H4 (cell line): ENCODE measurements at places on chromosomes 1 and 21. TPM values are rescaled to one million over a fixed set of nuclear protein-coding genes. Genes with fewer than 3 reads are reported as not detected.

Gene CD1D
- 0.64 and 2.0 TPM in 2 replicates for total RNA-seq

Gene F3
- total RNA-seq = 42.6 and 43.3 TPM in 2 replicates

- DNase-seq = peak; percentile 86
Observed at GRCh38 chr1:63112155-63112900, 210.0 kb upstream of the FOXD3 start.

Gene CTSK
- total RNA-seq = 0.10 TPM in 1 of 2 replicates, not detected in the other

GRCh38 chr1:56188221-56188620 lies 391.1 kb downstream of the PLPP3 start:
- DNase-seq = no peak

Gene TAS1R3
- not detected in 2 replicates for total RNA-seq

DNA sequence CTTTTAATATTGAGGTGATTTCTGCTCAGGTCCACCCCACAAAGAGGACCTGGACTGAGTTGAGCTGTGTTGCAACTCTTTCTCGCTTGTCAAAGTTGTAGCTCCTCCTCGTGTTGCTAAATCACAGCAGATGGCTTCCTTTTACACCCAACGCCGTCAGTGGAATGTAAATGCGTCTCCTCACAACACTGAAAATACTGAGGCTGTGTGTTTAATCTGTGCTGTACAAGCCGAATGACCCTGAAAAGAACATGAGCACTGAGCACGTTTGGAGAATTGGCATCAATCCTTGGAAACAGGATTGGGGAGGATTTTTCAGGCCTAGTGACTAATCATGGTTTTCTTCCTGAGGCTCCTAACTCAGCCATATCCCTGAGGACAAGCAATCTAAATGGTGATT lies 196.0 kb downstream of the CRB1 start:
- no peak for DNase-seq

Gene ARPC5
- 118 and 158 TPM in 2 replicates for total RNA-seq

GRCh38 chr1:30292451-30292850 lies 430.9 kb downstream of the MATN1 start:
- no peak for DNase-seq

Gene UQCRHL
- total RNA-seq = 4.9 and 6.0 TPM in 2 replicates

Gene CNR2
- total RNA-seq = not detected in 2 replicates

- no peak for DNase-seq
Observed at GRCh38 chr1:52192024-52192423, 50.1 kb downstream of the ZFYVE9 start.

DNA sequence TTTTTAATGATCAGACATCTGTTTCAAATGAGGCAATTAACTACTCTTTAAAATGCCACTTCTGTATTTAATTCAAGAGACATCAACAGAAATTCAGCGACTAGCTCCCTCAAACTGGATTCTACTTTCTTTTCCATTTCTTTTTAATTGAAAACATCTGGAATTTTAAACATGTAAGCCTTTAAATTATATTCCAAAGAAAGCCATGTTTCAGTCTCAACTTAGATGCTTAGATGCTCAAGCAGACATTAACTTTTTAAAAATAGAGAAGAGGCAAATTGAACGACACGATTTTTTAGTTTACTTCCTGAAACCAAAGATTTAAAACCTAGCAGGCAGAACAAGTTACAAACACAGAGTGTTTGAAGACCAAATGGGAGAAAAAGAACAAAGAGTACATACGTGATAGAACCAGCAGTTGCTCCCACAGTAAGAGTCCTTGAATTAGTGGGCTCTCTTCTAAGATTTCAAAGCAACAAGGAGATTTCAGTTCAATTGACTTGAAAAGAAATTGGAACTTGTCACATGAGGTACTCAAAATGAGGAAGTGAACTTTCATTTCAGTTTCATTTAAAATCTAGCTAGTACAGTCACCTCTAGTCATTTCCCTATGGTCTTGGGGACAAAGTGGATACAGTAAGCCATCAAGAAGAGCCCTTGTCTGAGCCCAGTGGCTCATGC lies at the start of gene CTSS:
TSS of gene CTSS (minus strand) at position 483 of the 681 bp plus-strand sequence. CDS start 1,015 bp downstream, outside the sequence.
- no peak for DNase-seq

Gene SPATA17
- total RNA-seq = 0.27 and 0.39 TPM in 2 replicates

- DNase-seq = no peak
Observed at GRCh38 chr1:96329121-96329520, 392.5 kb upstream of the PTBP2 start.

DNA sequence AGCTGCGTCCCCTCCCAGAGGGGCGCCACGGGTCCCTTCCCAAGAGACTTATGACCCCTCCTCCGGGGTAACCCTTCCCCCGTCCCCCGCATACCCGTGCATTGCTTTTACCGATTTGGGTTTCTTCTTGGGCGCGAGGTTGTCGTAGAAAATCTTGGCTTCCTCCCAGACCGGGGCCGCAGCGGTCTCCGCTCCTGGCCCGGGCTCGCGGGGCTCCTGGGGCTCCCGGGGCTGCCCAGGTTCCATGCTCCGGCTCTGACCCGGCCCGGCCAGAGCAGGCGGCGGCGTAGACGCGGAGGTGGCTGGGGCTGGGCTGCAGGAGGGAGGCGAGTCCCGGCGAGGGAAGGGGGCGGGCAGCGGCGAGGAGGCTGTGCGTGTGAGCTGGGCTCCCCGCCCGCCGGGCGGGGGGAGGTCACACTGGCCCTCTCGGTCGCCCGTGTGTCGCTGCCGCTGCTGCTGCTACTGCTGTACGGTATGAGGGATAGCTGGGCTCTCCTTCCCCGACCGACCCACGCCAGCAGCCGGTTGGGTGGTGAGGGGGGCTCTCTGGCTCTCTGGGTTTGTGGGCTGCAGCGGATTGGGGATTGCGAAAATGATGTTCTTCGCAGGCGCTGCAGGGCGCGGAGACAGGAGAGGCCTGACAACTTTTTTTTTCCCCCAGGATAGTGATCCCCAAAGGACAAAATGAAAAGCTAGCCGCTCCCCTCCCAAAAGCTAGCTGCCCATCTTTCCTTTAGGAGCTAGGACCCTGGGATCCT lies at the start of gene NT5C1A:
TSS of gene NT5C1A (minus strand) at position 315 of the 758 bp plus-strand sequence. CDS start at position 246, 69 bp downstream.
- no peak for DNase-seq

DNA sequence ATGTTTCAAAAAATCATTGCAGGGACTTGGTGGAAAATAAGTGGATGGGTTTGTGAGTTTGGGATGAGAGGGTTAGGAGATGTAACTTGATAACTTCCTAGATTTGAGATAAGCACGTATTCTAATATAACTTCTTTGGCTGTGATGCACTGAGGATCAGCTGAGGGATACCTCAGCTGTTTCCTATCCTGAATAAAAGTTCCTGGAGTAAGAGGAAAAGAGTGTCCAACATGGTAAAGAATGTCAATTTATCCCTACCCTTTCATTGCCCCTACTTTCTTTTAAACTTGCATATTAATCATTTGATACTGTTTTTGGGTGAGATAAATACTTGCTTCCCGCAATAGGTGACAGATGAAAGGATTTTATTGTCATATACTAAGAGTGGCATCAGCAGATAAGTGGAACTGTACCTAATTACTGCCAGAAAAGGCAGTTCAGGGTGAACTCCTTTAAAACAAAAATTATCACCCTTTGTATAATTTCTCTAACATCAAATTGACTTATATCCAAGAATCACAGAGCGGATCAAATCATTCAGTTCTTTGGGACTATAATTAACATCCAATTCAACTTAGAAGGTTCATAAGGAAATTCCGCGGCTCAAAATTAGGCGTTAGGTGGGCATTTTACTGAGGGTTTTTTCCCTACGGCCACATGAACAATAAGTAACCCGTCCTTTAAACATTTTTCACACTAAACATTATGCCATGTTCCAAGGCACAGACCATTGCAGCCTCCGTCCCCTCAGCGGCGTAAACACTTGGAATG lies 1.4 kb upstream of the SUCO start:
- DNase-seq = no peak

Gene AXDND1
- 3.0 TPM in 1 of 2 replicates, not detected in the other for total RNA-seq

DNA sequence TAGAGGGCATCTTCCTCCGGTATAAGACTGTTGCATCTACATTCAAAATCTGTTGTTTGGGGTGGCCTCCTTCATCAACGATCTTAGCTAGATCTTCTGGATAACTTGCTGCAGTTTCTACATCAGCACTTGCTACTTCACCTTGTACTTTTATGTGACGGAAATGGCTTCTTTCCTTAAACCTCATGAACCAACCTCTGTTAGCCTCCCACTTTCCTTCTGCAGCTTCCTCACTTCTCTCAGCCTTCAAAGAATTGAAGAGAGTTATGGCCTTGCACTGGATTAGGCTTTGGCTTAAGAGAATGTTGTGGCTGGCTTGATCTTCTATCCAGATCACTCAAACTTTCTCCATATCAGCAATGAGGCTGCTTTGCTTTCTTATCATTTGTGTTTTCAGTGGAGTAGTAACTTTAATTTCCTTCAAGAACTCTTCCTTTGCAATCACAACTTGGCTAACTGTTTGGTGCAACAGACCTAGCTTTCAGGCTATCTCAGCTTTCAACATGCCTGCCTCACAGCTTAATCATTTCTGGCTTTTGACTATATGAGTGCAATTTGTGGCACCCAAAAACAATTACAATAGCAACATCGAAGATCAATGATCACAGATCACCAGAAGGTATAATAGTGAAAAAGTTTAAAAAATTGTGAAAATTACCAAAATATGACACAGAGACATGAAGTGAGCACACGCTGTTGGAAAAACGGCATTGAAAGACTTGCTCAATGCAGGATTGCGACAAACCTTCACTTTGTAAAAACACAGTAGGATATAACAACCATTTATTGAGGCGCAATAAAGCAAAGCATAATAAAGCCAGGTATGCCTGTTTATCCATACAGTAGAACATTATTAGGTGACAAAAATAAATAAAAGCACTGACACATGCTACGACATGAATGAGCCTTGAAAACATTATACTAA lies 56.7 kb upstream of the GFI1 start:
- no peak for DNase-seq

DNA sequence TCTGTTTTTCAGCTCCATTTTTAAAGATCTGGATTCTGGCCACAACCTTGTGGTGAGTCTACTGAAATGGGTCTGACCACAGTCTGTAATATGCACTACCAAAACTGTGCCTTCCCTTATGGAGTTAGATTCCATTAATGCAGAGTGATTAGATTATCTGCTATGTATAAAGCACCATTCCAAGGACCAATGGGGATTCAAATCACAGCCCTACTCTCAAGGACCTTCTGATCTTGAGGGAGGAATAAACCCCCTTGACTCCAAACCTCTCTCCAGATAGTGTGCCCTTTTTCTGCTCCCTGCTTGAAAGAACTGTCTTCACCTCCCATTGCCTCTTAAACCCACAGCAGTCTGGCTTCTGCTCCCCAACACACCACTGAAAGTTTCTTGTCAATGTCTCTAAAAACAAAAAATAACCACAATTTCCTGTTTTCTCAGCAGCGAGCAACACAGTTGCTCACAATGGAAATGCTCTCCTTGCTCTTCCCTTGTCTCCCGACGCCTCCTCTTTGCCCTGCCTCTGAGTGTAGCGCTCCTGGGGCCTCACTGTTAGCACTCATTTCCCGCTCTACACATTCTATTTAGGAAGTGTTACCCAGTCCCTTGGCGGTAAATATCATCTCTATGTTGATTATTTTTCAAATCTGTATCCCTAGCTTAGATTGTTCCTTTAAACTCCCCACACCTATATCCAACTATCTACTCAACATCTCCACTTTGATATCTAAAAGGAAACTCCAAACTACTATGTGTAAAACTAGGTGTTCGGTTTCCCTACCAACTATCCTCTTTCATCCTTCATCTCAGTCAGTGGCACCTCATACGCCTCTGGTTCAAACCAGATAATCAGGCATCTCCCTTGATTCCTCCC lies 13.6 kb downstream of the PCNX2 start:
- DNase-seq = peak; percentile 69

Gene S100A2
- 17.8 and 33.2 TPM in 2 replicates for total RNA-seq

Gene PTCH2
- total RNA-seq = 0.10 TPM in 1 of 2 replicates, not detected in the other

Gene PLA2G2D
- total RNA-seq = not detected in 2 replicates

DNA sequence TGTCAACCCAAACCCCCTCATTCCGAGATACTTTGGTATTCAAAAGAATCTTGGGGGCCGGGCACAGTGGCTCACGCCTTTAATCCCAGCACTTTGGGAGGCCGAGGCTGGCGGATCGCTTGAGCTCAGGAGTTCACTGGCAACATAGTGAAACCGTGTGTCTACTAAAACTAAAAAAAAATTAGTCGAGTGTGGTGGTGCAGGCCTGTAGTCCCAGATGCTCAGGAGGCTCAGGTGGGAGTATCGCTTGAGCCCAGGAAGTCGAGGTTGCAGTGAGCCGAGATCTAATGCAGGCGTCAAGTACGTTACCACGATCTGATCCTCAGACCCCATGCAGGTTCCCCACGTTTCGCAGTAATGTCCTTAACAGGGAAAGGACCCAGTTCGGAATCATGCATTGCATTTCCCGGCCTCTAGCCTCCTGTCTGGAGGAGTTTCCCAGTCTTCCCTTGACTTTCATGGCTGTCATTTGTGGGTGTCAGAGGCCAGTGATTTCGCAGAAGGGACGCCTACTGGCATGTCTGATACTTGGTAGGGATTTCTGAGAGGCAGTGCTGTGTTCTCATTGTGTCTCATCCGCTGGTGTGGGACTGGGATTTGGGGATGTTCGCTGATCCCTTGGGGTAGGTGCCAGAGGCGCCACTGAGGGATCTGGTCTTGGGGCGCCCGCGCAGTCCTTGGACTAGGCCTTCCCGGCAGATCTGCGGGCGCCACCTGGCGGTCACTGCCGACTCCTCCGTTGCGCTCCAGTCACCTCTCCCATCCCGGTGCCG lies 39.3 kb upstream of the HMGN1 start:
- DNase-seq = peak; percentile 74

Gene GBP7
- not detected in 2 replicates for total RNA-seq

Gene C1orf115
- total RNA-seq = not detected in 2 replicates

DNA sequence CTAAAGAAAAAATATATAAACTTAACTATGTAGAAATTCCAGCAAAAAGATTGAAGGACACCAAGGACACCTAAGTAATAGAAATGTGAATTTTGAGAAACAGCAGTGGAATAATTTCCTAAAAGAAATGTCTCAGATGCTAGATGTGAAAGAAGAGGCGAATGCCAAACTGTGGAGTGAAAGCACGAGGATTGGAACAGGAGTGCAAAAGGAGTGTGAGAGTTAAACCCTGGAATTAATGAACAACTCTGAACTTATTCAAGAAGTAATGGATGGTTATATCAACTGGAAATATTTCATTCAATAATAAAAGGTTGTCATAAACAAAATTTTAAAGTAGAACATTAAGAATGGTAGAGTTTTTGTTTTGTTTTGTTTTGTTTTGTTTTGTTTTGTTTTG lies 78.5 kb upstream of the SGIP1 start:
- no peak for DNase-seq

Gene TMEM52
- total RNA-seq = 0.29 and 1.3 TPM in 2 replicates

Gene FRRS1
- total RNA-seq = 13.1 and 18.6 TPM in 2 replicates

Gene SLC2A5
- total RNA-seq = 0.47 and 1.7 TPM in 2 replicates

GRCh38 chr1:19654886-19655717 lies 9.6 kb upstream of the HTR6 start:
- DNase-seq = no peak

- no peak for DNase-seq
Observed at GRCh38 chr1:209597499-209597898, 14.0 kb downstream of the CAMK1G start.

GRCh38 chr1:163974120-163974519 lies 584.9 kb upstream of the PBX1 start:
- DNase-seq = no peak

- DNase-seq = no peak
Observed at GRCh38 chr1:115437196-115437595, 99.1 kb upstream of the NGF start.
